ENCODE measurements at places on chromosomes 5 and 9.
A peak's percentile ranks its signal among the peaks of the same experiment; 100 is the strongest.

DNA sequence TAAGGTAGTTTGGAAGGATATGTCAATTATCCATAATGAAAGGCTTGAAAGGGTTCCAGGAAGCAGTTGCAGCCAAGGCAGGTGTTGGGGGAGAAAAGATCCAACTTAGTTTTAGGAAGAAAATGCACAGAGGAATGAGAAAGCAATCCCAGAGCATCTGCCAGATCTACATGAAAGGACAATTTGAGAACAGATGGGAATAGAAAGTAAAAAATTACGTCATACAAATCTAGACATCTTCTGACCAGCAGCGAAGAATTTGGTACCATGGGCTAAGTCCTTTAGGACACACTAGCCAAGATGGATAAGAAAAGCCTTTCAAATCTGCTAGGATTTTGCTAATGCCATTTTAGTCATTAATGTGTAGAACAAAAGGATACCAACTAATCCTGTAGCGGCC lies 244.1 kb upstream of the PRR16 start:
- no peak for DNase-seq

DNA sequence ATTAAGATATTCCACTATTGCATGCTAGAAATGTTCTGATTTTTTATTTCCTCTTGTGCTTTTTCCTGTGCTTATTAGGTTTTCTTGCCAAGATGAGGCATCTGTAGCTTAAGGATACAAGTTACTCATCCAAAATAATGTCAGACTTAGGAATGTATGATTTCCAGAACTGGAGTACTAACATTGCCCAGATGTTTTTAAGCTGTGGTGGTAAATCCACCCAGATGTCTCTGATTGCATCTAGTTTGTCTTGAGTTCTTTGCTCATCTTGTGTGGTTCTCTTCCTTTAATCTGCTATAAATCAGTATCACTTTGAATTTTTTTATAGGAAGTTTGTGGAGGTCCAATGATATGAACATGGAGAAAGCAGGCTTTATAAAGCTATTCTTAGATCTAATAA lies 337.5 kb upstream of the ZNF608 start:
- DNase-seq = no peak

DNA sequence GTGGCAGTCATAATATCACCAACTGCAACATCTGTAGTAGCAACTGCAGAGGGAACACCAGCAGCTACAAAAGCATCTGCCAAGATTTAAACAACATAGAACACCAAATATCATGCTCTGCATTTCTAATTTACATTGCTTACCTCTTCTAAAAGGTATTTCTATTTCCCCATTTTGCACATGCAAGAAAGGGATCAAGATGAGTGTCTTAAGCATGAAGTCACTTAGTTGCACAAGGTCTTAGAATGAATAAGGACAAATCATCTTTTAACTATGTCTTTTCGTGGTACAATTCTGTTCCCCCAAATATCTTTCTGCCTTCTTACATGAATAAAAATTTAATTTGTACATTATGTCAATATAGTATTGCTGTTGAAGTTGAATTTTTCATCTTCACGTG lies 1746.4 kb downstream of the EFNA5 start:
- DNase-seq = no peak

GRCh38 chr5:143215690-143216089 lies 187.8 kb downstream of the NR3C1 start:
- DNase-seq = no peak

GRCh38 chr5:139524940-139525585 lies 36.1 kb upstream of the UBE2D2 start:
- DNase-seq = no peak

DNA sequence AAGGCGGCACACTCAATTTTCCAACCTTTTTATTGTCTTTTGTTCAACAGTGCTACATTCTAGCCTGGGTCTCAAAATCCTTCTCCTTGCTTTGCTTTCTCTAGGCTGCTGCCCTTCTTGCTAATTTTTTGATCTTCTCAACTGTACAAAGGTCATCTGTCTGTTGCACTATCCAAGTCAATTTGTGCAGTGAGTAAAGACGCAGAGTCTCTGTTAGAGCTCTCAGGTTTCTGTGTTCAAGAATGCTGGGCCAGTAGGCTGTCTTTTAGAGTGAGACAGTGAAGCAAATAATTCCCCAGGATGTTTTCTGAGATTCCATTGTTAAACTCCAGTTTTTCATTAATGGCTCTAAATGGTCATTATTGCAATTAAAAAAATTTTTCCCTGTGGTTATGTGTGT lies 255.7 kb upstream of the ACTBL2 start:
- no peak for DNase-seq

- DNase-seq = no peak
Observed at GRCh38 chr5:136740228-136740627, 374.9 kb upstream of the TRPC7 start.

DNA sequence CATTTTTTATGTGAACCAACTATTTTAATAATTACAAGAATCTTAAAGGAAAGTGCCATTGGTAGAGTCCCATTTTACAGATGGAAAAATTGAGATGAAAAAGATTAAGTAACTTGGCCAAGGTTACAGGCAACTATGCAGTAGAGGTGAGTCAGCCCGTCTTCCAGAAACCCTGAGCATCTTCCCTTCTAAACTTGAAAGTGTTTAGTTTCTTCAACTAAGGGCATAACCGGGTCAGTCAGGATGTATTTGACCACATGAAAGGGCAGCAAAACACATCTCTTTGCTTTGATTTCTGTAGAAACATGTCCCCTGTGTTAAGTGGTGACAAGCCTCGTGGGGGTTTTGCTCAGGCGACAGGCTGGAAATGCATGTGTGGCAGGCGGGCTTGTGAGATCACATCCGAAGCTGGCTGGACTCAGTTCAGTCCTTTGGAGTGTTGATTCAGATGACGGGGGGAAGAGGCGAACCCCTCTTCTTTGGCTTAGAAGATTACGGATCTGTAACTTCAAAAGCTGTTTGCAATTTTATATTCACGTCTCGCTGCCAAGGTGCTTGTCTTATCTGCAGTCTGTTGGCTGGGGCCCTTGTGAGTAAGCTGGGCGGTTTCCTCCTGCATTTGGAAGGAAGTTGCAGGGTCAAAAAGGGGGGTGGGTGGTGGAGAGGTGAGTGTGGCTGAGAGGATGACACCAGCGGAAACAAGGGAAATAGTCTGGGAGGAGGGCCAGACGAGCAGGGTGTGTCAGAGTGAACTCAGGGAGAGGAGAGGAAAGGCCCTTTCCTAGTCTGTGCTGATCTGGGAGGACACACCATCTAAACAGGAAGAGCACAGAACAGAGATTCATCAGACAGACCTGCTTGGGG lies 78.9 kb upstream of the RPS23 start:
- peak; percentile 86 for DNase-seq

- DNase-seq = no peak
Observed at GRCh38 chr5:175654807-175655206, 3.1 kb upstream of the HRH2 start.

- DNase-seq = no peak
Observed at GRCh38 chr5:102747386-102748166, 7.5 kb upstream of the PAM start.

DNA sequence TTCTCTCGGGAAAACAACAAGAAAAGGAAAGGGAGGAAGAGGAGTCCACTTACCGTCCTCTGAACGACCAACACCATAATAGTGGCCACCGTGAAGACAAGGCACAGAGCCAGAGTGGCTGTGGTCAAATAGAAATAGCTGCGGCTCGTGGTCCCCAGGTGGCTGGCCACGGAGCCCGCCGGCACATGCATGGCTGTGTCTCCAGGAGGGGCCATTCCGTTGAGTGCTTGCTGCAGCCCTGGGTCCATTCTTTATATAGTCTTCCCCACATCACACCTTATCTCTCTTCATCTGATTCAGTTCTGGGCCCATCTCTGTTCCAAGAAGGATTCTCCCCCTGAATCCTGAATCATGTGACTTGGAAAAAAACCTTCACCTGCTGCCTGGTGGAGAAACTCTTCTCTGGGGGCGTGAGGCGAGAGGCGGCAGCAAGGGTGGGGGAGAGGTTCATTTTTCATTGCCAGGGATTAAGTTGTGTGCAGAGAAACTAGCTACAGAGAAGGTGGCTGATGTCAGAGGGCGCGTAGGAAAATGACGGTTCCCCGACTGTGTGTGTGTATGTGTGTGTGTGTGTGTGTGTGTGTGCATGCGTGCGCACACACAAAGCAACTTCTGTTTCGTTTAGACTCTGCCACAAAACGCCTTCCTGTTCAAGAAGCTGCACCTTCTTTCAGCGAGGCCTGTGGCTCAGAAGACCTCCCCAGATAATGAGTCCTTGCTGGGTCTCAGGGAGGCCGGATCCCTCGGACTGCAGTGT lies at the start of gene TNFSF8:
TNFSF8 (minus strand) TSS at position 536 of the 757 bp plus-strand sequence; CDS start at position 248, 288 bp downstream.
- peak; percentile 54 for DNase-seq

- DNase-seq = no peak
Observed at GRCh38 chr5:1779782-1780613, 19.6 kb downstream of the MRPL36 start.

DNA sequence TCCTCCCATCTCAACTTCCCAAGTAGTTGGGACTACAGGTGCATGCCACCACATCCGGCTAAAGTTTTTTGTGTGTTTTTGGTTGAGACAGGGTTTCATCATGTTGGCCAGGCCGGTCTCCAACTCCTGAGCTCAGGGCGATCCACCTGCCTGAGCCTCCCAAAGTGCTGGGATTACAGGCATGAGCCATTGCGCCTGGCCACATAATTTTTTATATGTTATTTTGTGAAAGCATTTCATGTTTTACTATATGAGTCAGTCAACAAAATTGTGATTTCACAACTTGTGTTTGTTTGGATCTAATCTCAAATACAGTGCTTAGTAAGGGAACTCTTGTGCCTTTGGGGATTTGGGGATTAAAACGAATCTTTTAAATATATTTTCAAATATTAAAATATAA lies 20.0 kb upstream of the FAM120AOS start:
- no peak for DNase-seq

Data from CD8-positive, alpha-beta memory T cell (primary cell).